ENCODE measurements at places on chromosomes 5 and 9. TPM values are rescaled to one million over a fixed set of nuclear protein-coding genes. Genes with fewer than 3 reads are reported as not detected.

GRCh38 chr9:61668846-61669245, 479.0 kb downstream of the SPATA31A7 start:
- DNase-seq = no peak

- no peak for DNase-seq
Measured at GRCh38 chr5:172724242-172725183, 46.5 kb downstream of the DUSP1 start.

DNA sequence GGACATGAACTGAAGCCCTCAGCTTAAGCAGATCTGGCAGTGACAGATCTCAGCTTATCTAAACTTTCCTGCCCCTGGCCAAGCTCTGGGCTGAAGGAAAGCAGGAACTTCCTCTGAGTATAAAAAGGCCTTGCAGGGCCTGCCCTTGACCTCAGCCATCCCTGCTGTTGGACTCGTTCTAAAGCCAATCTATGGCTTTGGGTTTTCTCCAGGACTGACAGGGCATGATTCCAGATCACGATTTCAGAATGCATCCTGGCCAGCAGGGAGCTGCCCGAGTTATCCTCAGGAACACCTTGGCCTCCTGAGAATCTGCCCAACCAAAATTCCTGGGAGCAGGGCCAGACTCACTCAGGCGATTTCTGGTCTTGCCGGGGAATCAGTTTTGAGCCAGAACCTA, 502.7 kb downstream of the TLE4 start:
- DNase-seq = no peak

DNA sequence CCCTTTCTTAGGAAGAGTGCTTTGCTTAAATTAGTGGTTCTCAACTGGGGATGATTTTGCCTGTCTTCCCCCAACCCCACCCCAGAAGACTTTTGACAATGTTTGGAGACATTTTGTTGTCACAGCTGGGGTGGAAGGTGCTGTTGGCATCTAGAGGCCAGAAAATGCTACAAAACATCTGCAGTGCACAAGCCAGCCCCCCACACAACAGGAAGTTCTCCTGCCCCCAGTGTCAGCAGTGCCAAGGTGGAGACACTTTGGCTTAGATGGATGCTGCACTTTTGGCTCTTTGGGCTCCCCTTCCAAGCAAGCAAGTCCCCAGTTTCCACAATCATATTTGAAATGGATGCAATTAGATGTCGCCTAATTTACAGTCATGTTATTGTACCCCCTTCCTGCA, 2.7 kb downstream of the HEMGN start:
- no peak for DNase-seq

GRCh38 chr5:32299059-32299677, 13.6 kb downstream of the MTMR12 start:
- DNase-seq = no peak

GRCh38 chr9:70679845-70680244, 265.4 kb upstream of the KLF9 start:
- no peak for DNase-seq

DNA sequence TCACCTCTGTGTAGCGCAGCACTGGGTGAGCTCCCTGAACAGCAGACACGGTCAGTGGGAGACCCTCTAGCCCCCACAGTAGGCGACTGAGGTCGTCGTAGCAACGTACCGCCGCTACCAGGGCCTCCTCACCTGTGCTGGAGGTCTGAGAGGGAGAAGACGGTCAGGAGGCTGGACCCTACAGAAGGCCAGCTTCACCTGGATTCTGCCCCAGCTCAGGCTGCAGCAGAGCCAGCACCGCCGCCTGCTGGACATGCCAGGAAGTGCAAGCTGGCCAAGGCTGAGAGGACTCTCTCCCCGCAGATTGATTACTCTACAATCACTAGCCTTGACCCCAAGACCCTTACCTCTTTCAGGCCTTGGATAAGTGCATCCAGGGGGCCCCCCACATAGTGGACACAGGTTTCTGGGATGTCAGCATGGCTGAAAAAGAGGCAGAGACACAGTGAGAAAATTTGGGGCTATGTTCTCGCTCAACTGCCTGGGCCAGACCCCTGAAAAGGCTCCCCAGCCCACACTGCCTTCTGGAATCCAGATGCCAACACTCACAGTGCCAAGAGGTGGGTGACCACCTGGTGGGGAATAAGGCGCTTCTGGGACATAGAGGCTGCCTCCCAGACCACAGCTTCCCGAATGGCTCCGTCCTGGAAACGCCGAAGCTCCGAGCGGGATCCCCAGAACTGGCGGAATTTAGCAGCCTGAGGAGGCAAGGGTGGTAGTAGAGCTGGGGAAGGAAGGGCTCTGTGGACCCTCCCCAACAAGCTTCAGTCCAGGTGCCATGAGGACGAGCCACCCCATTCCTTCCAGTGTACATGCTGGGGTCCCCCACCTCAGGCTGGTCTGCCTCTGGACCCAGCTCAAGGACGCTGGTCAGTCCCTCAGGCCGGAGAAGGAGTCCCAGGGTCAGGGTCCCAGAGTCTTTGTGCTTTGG, 6.9 kb downstream of the NOL6 start:
- no peak for DNase-seq

DNA sequence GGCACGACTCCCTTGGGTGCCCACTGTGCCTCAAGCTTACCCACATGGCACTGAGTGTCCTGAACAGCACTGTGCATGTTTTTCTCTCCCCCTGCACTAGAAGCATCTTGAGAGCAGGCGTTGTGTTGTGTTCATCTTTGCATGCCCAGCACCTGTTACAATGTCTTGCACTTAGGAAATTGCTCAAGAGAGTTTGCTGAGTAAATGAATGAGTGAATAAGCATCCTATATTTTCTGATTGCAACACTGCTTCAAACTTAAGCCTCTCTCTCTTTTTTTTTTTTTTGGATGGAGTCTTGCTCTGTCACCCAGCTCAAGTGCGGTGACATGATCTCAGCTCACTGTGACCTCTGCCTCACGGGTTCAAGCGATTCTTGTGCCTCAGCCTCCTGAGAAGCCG, 94.5 kb downstream of the LMNB1 start:
- DNase-seq = no peak

DNA sequence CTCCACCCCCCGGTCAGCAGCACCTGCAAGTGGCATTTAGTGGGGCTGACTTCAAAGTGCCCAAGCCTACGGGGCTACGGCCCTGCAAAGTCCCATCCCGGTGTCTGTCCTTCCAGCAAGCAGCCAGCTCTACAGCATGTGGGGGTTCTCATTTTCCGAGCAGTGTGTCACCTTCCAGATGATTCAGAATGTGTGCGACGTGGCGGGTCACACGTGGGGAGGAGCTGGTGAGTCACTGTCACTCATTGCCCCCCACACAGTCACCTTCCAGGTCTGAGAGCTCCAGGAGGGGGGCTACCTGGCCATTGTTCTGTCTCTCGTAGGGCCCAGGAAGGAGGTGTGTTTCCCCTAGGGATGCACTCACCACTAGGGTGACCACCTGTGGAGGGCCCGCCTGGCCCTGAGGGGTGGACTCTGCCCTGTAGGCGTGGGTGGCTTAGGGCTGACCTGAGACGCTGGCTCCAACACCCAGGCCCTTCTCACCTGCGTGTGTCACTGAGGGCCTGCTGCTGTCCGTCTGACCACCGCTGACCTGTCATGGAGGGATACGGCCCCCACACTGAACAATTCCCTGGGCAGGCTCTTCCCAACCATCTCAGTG, 70.2 kb downstream of the SEMA4D start:
- DNase-seq = no peak

DNA sequence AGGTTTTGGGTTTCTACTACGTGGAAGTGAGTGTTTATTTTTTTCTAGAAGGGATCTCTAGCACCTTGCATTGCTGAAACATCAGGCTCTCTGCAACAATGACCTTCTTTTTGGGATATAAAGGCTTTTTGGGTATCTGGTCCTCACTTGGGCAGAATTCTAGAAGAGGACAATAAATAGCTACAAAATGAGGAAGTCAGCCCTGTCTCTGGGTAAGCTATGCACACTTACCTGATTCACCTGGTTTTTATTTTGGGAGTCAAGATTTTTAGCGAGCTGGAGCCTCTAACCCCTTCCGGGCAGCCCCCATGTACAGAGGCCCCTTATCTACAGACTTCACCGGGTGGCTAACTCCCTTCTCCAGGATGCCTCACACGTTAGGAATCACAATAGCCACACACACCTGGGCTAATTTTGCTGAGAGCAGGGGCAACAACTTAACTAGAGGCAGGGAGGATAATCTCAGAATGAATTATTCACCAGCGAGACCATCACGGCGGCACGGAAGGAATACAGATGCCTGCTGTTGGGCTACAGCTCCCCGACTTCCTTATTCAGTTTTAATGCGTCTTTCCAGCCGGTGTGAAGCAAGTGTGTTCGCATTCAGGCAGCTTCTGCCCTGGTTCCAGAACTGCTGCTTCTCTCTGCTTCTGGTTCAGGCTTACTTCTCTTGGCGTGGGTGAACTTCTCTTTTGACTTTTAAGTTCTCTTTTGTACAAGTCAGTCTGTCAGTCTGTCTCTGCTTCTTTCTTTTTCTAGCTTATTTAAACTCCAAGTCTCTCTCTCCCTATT, 341.0 kb upstream of the PANK3 start:
- DNase-seq = no peak

GRCh38 chr9:4238522-4238921, 61.3 kb downstream of the GLIS3 start:
- no peak for DNase-seq

DNA sequence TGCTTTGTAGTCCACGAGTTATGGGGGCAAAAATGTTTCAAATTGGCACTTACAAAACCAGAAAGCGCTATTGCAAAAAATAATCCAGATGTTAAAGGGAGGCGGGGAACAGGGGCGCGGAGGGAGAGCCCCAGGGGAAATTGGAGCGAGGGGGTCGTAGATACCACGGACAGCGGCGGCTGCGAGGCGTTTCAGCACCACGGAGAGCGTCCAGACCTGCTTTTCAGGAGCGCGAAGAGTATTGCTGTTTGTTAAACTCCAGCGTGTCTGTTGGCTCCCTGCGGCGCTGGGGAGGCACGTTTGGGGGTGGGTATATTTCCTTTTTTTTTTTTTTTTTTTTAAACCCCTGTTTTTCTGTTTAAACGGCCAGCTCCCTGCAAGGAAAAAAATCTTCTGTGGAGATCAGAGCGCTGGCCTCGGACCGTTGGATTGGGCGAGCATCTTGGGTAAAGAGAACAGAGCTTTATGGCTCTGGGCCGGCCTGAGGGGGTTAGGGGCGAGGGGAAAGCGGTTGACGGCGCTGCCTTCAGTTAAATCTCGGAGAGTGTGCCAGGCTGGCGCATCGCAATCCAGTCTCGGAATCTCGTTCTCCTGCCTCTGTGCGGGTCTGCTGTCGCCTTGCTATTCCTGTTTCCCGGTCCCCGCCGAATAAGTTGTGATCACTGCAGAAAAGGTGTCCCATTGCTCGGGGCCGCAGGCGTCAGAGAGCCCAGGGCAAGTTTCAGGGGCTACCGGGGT, at the start of gene GLRA1:
TSS of gene GLRA1 (minus strand) at position 288 of the 738 bp plus-strand sequence. CDS start 302 bp downstream, outside the sequence.
- peak; percentile 32 for DNase-seq

- no peak for DNase-seq
Measured at GRCh38 chr5:148312153-148312552, at the start of gene SPINK7. Gene SPINK7, plus strand, starts transcription at chr5:148312423. Its CDS starts 61 bp downstream, at chr5:148312484.

DNA sequence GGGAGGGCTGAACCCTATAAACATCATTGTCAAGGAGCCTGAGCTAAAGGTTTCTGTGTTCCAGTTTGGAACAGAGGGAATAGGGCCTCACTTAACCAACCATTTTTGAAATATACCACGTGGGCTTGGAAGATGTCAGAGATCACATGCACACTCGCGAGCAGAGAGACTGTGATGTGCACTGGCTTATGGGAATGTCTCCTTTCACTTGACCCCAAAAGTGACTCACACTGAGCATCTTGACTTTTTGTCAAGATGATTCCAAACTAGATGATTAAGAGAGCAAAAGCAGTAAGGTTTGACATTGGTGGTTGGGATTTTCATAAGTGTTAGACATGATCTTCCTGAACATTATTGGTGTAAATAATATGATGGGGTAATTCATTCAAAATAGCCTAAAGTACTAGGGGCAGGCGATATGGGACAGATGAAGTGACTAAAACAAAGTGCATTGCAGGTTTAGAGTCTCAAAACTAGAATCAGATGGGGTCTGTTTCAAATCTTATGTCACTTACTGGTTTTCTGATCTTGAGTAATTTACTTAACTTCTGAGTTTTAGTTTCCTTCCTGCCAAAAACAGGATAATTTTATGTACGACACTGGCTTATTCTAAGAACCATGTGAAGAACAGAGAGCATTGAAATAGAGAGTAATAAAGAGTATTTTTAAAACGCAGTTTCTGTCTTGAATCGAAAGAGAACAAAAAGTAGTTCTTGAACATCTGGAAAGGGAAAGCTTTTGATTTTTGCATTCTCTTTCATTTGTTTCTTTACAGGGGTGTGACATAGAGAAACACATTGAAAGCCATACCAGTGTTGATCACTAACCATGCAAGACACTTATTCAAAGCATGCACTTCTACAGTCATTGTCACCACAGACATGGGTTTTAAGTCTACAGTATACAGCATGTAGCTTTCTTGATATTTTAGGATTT, 383.0 kb downstream of the DIRAS2 start:
- DNase-seq = no peak

- no peak for DNase-seq
Measured at GRCh38 chr5:170296036-170296934, 1.3 kb downstream of the LCP2 start.

DNA sequence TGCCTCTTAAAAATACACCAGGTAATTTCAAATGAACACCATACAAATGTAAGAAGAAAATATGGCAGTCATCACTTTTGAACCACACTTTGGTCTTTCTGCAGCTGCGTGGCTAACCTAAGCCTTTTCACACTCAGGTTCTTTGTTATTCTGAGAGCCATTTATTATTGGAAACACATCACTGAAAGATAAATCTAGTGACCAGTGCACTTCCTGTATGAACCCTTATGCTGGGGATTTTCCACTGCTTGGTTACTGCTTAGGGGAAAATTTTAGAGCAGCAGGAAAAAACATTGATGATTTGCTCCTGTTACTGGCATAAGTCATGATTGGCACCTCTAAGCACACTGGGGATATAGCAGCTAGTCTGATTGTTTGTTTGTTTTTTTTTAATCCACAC, 58.6 kb upstream of the RANBP3L start:
- DNase-seq = no peak

GRCh38 chr9:33884856-33885701, 68.1 kb downstream of the UBE2R2 start:
- DNase-seq = peak; percentile 24

DNA sequence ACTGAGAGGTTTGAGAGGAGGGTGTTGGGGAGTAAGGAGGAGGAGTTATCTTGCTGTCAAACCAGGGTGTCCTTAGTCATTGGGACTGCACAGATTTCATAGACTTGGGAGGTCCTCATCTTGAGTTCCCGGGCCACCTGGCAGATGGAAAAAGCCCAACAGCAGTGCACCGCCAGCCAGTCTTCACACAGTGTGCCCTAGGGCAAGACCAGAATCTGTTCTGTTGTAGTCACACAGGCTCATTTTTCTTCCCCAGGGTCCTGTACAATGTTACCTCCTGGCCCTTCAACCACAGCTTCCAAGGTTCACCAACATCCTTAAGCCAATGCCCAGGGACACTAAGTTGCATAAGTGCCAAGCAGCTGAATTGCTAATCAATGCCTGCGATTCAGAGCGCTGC, 21.0 kb downstream of the PLAC8L1 start:
- no peak for DNase-seq

- DNase-seq = no peak
Measured at GRCh38 chr9:80873861-80874260, 815.5 kb downstream of the TLE1 start.

TNC gene
- polyA plus RNA-seq = 43.4 TPM

CACNA1B gene
- polyA plus RNA-seq = 0.72 TPM

FOXD4L5 gene
- polyA plus RNA-seq = 0.90 TPM

ADAMTS16 gene
- 5.3 TPM for polyA plus RNA-seq

ROPN1L gene
- polyA plus RNA-seq = not detected

CYLC2 gene
- not detected for polyA plus RNA-seq

GGTA1 gene
- 9.1 TPM for polyA plus RNA-seq

IGIP gene
- 5.3 TPM for polyA plus RNA-seq

SLC34A3 gene
- polyA plus RNA-seq = 1.5 TPM
